ENCODE measurements at places on chromosomes 2 and 18.

DNA sequence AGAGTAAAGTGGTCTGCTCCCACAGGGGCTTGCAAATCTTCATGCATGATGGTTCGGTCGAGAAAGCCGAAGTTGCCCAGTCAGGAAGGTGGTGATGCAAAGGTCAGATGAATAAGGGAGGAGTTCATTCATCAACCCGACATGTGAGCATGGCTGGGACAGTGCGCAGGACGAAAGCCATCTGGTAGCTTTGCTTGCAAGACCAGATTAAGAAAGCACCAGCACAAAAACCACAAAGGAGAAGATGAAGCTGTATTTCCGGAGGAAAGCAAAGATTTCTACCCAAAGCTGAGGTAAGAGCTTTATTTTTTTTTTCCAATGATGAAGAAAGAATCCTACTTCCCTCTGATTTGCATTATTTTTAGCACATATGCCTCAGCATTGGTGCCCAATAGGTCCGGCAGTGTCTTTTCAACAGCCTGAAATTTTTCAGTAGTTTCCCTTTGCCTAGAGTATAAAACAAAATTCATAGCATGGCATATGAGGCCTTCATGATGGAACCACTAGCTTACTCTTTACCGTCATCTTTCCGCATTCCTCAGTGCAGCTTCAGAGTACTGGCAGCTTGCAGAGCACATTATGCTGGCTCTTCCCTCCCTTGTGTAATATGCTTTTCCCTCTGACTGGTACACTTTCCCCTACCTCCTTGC, 112.0 kb upstream of the THOC1 start:
- DNase-seq, result no peak

GRCh38 chr2:121473512-121473911, 57.2 kb upstream of the RNU4ATAC start:
- DNase-seq, result no peak

GRCh38 chr2:107020392-107020791, 134.4 kb upstream of the ST6GAL2 start:
- no peak for DNase-seq

DNA sequence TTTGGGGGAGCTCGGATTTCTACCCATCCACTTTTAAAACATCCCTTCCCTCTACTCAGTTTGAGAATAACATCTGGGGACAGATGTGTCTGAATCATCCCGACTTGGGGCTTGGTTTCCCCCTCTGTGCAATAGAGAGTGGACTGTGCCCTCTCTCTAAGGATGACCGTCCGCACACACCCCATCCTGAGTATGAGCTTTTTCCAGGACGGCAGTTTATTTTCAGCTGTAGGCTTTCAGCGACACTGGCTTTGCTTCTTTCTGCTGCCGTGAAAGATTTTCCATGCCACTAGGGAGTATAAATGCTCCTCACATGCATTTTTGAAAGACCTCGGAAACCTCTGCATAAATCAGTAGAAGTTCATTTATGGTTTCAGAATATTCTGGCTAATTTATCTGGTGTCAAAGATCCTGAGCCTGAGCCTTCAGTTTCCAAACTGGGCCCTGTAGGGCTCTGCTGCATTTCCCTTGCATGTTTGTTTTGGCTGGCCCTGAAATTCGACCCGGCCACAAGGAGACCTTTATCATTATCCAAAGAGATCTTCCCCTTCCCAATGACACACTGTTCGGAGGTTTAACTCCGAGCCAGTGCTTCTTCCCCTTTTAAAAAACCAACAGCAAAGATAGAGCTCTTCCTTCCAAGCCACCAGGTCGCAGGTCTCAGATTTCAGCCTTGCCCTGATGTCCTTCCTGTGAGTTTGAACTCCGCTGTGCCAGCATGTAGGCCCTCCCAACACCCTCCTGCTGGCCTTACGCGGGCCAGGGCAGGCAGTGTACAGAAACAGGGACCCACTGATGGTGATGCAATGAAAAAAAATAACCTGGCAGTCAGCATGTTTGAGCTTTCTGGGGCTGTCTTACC, 53.3 kb downstream of the FECH start:
- DNase-seq, result no peak

- DNase-seq, result no peak
Observed at GRCh38 chr2:25996844-25997243, 14.5 kb upstream of the KIF3C start.

- no peak for DNase-seq
Observed at GRCh38 chr2:12554224-12555011, 162.3 kb upstream of the TRIB2 start.

GRCh38 chr18:38944446-38945024, 1378.9 kb upstream of the CELF4 start:
- DNase-seq, result no peak

DNA sequence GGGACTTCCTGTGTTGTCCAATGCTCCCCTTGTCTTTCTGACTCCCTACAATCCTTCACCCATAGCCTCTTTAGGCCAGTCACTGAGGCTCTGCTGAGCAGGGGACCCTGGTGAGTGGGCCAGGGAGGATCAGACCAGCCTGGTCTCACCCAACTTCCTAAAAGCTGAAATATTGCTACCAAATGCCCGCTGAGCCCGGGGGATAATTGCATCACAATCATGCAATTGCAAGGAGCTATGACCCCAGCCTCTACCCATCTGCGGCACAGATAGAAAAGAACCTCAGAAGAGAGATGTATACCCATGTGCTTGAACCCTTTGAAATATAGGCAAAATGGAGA, 3.7 kb upstream of the SP100 start:
- DNase-seq, result no peak

- DNase-seq, result no peak
Observed at GRCh38 chr2:96109361-96109680, 7.0 kb downstream of the ADRA2B start.

DNA sequence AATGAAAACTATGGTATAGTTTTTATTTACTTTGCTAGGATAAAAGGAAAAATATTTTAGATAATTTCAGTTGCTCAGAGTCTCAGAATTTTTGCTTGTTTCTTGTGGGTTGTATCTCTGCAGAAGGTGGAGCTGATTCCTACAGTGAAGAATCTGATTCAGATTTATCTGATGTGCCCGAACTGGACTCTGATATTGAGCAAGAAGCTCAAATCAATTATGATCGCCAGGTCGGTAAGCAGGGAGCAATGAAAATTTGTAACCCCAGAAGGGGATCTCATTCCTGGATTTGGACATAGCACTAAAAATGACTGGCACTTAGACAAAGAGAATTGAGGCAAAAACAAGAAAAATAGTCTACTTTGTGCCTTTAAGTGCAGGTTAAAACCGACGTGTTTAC, 140.2 kb downstream of the EML6 start:
- no peak for DNase-seq

DNA sequence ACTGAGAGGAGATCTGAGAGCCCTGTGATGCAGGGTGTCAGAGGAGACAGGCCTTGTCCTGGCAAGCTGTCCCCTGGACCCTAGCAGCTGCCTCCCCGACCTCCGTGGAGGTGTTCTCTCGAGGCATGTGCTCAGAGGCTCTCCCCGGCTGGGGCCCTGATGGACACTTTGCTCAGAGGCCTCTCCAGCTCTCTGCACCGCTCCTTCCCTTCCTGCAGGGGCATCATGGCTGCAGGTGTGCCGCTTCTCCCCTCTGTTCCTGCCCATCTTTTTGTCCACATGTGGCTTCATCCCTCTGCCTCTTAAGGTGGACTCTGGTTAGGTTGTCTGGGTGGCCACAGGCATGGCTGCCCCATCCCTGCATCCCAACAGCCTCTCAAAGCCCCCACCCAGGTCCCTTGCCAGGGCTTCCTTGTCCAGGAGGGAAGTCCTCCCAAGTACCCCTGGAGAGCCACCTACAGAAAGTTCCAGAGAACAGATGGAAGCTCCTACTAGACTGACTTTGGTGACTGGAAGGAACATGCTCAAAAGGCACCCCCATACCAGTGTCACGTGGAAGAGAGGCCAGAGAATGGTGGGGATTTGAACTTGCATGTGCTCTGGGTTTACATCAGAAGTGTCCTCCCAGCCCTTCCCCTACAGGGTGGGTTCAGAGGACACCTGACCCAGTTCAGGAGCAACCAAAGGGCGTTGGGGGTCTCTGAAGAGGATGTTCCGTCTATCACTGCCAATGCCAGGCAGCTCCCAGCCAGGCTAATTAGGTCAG, 120.4 kb downstream of the KLHL29 start:
- DNase-seq, result no peak

GRCh38 chr18:51009072-51009471, 20.9 kb upstream of the SMAD4 start:
- DNase-seq, result no peak

- DNase-seq, result no peak
Observed at GRCh38 chr18:31819106-31819924, 58.6 kb upstream of the SLC25A52 start.

- DNase-seq, result no peak
Observed at GRCh38 chr2:113234721-113235346, 43.9 kb downstream of the PAX8 start.

DNA sequence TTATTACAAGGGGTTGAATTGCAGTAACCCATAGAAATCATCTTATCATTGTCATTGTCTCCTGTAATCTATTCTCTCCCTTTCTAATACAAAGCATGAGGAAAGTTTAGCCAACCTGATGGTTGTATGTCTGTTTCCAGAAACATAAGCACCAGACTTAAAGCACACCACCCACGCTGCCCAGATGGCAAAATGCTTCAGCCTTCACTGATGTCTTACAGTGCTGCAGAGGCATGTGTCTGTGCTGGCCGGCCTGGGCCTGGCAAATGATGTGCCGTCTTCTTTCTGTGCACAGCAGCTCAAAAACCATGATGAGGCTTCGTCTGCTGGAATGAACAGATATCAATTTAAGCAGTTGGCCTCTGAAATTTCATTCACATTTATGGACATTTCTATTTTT, 443.0 kb upstream of the RGPD4 start:
- no peak for DNase-seq

DNA sequence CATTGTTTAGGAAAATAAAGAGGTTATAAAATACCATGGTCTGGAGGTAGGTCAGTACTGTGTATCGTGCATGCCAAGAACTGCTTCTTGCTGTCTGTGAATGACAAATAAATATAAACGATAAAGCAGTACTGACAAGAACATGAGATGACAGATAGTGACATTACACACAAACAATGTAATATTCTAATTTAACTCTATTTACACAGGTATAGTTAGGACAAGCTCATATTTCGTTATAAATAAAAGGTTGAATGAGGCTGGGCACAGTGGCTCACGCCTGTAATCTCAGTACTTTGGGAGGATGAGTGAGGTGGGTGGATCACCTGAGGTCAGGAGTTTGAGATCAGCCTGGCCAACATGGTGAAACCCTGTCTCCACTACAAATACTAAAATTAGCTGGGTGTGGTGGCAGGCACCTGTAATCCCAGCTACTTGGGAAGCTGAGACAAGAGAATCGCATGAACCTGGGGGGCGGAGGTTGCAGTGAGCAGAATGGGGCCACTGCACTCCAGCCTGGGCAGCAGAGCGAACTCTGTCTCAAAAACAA, 14.7 kb upstream of the GPR75 start:
- DNase-seq, result no peak

DNA sequence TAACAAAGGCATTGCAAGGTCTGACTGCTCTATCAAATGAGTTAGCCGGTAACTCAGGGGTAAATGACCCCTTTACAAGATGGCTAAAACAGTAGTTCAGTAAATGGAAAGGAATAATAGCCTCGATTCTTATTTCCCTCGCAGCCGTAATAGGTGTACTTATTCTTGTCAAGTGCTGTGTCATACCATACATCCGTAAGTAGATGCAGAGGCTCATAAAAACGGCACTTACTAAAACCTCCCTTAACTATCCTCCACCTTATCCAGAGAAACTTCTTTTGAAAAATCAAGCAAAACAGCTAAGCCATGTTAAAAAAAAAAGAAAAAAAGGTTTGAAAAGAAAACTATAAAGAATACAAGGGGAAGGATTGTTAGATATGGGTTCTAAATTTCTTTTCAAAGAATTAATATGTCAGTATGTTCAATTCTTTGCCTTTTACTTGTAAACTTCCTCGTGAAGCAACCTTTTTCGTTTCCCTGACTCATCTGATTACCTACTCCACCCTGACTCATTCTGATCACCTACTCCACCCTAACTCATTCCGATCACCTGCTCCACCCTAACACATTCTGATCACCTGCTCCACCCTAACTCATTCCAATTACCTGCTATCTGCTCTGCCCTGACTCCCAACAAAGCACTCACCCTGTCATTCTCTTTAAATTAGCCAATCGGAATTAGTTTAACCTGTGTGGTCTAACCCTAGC, 127.5 kb downstream of the SPAG16 start:
- no peak for DNase-seq

GRCh38 chr2:160241251-160242137, 41.4 kb upstream of the ITGB6 start:
- no peak for DNase-seq

- no peak for DNase-seq
Observed at GRCh38 chr2:72155151-72155550, 7.5 kb upstream of the CYP26B1 start.

DNA sequence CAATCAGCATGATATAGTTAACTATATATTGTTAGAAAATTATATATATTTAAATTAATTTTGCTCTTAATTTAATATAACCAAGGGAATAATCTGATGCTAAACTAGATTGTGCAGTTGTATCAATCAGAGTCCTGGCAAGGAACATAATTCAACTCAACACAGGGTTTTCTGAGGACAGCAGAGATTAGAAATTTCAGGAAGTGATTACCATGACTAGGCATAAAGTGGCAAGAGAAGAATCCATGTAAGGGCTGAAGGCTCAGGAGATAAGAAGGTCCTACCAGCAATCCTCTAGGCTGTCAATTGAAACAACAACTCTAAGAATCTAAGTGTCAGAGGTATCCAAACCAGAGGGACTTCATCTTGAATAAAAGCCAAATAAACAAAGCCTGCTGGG, 807.8 kb downstream of the DSC3 start:
- DNase-seq, result no peak

GRCh38 chr2:168137510-168138180, 109.8 kb downstream of the STK39 start:
- DNase-seq, result no peak

DNA sequence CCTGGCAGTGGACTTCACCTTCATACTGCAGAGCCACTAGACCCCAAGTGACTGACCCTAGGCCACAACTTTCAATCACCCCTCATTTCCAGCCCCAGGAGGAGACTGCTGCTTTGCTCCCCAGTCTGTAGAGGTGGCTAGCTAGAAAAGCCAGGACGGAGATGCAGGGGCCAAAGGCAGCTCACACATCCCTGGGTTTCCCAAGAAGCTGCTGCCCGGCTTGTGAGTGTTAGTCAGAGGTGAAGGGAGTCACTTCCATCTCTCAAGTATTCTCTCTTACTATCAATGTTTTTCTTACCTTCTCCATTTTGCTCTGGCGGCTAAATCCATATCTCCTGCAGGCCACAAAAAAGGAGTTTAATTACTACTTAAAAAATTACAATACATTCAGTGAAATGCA, 36.2 kb downstream of the CCDC93 start:
- no peak for DNase-seq

DNA sequence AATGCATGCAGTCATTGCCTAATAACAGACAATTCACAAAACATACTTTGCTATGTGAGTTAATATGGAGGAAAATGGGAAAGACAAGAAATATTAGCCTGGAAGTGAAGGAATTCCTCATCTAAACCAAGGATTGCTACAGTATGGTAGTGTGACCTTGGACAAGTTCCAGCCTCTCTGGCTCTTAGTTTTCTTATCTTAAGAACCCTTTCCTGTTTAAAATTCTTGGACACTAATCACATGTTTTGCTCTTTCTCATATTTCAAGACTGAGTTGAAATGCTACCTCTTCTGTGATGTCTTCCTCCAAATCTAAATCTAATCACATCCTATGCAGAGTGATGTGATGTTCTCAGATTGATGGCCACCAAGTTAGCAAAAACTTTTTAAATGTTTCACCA, 20.8 kb upstream of the ADAM23 start:
- DNase-seq, result no peak

- DNase-seq, result no peak
Observed at GRCh38 chr2:172440795-172441194, 13.4 kb downstream of the ITGA6 start.
